Omental fat pad (tissue), 4 donors: ENCODE measurements at places on chromosomes 4 and X.

GRCh38 chr4:121943941-121944340, 7.9 kb downstream of the TRPC3 start:
- DNase-seq: no peak

DNA sequence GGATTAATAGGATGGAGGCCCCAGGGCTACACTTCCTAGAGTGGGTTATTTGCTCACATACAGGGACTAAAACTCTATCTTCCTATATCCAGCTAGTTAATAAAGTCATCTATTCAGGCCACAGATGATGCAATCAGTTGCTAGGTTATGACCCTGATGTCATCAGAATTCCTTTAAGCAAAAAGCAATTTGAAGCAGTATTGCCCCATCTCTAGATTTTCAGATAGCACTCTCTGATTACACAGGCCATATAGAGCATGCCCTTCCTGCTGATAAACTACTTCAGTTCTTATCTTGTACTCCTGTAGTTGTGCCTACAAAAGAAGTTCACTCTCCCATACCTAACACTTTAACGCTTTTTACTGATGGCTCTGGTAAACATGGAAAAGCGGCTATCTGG, 84.8 kb downstream of the TMEM144 start:
- DNase-seq: no peak

DNA sequence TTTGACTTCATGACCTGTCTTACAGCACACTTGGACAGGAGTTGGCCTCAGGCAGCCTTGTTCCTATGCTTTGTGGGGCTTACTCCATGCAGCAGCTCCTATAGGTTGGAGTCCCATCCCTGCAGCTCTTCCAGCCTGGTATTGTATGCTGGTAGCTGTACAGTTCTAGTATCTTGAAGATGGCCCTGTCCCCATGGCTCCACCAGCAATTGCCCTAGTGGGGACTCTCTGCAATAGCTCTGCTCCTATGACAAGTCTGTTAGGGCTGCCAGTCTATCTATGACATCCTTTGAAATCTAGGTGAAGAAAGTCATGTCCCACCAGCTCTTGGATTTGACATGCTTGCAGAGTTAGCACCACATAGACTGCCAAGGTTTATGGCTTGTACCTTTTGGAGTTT, 252.6 kb downstream of the ANTXR2 start:
- DNase-seq: no peak

GRCh38 chr4:138348055-138348454, 105.9 kb upstream of the SLC7A11 start:
- no peak for DNase-seq

DNA sequence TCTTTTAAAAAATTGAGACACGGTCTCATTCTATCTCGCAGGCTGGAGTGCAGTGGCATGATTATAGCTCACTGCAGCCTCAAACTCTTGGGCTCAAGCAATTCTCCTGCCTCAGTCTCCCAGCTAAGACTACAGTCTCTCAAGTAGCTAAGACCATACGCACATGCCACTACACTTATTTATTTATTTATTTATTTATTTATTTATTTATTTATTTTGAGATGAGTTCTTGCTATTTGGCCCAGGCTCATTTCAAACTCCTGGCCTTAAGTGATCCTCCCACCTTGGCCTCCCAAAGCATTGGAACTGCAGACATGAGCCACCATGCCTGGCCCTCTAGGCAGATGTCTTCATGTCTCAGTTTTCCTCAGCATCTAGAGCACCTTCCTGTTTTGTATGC, 482.2 kb downstream of the CFAP47 start:
- DNase-seq: no peak

DNA sequence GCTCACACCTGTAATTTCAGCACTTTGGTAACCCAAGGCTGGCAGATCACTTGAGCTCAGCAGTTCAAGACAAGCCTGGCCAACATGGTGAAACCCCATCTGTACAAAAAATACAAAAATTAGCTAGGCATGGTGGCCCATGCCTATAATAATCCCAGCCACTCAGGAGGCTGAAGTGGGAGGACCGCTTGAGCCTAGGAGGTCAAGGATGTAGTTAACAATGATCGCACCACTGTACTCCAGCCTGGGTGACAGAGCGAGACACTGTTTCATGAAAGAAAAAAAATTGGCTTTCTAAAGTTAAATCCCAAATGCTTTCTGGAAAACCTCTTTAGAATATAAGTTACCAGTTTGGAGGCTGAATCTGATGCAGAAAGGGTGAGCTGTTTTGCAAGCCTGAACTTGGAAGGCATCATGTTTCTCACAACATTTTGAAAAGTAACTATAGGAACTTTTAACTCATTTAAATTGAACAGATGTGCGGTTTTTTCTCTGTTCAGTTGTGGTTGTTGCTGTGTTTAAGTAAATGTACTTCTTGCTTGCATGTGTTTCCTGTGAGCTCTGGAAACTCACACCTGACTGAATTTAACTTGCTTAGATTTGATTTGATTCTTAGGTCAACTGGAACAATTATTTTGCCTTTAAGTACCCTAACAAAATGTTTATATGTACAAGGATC, 39.8 kb upstream of the TMEM131L start:
- no peak for DNase-seq

- no peak for DNase-seq
Observed at GRCh38 chrX:46381630-46382029, 163.6 kb downstream of the ZNF674 start.

DNA sequence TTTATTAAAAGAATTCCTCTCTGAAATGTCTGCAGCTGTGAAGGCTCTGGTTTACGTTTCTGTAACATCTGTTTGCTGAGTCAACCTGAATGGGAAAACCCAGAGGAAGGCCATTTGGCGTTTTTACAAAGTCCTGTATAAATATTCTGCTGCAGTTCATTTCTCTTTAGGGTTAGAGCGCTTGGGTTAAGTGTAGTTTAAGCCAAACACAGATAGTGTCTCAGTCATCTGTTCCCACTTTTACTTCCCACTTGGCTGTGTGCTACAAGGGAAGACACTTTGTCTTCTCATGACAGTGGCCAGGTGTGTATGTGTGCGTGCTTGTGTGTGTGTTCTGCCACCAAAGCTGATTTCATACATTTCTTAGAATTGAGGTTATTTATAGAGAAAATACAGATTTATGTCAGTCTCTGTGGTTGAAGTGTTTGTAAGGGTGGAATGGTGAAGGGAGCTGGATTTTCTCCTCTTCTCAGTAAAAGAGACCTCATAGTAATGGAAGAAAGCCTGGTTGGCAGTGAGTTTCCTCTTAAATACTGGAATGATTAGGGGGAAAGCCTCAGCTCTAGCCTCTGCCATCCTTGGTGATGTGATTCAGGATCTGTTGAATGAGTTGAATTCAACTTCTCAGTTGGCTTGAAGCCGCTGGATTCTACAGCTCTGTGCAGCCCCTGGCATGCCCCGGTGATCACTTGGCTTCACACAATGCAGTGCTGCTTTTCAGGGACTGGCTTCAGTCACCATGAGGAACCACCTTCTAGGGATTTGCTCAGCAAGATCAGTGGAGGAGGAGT, 50.6 kb downstream of the JADE1 start:
- DNase-seq: no peak

GRCh38 chr4:112897543-112897942, 151.9 kb upstream of the ANK2 start:
- DNase-seq: no peak

- DNase-seq: no peak
Observed at GRCh38 chr4:28360681-28361080, 1500.0 kb downstream of the STIM2 start.

GRCh38 chr4:95049551-95050233, 291.9 kb downstream of the BMPR1B start:
- DNase-seq: no peak

GRCh38 chr4:168831919-168832762, 177.9 kb downstream of the CBR4 start:
- DNase-seq: peak; percentile 73

DNA sequence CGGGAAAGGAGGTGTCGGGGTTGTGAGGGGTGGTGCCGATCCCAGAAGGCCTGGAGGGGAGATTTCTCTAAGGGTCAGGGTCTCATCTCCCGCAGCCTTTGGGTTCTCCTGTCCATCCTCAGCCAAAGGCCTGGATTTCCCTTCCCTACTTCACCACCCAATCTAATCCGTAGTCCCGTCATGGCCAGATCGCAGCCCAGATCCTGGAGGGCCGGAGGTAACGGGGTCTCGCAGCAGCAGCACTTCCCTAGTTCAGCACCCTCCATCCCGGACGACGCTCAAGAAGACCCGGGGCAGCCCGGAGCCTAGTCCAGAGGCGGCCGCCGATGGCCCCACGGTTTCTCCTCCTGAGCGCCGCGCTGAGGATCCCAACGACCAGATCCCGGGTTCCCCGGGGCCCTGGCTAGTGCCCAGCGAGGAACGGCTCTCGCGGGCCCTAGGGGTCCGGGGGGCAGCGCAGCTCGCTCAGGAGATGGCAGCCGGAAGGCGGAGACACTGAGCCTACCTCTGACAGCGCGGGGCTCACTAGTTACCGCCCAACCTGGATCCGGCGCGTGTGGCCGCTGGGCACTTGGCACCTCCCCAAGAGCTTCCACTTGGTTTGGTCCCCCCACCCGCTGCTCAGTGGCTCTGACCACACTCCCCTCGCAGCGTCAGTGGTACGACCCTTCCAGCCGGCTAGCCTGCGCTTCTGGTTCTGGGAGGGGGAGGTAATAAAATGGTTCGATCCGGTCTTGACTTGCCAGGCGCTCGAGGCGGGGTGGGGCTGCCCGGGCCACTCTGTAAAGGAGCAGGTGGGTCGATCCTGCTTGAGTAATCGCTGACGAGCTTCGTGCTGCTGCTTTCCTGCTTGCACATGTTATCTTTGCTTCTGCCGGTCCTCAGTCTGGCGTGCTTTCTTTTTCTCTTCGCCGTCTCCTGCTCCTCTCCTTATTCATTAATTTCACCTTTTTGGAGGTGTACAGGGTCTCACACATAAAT, 3.6 kb downstream of the MAGIX start:
- DNase-seq: no peak

DNA sequence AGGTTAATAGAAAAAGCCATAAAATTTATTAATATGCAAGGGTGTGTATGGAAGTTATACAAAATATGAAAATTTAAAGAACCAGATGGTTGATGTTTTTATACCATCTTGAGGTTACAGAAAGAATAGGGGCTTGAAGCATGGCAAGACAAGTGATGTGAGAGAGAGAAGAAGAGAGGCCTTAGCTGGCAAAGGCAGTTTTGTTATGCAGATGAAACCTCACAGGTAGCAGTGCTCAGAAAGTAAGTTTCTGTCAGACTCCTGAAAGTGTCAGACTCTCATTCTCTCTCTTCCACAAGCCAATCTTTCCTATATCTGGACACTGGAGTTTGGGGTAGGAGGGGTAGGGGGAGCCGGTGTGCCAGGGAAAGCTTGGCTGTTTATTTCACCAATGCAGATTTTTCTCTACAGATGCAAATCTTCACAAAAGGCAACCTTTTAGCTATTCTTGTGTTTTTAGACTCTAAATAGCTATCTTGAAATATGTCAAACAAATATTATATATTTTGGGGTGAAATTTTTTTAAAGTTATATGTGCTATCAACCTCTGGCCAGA, 124.5 kb downstream of the CFAP299 start:
- DNase-seq: no peak

GRCh38 chr4:121375262-121375661, 5.6 kb downstream of the QRFPR start:
- no peak for DNase-seq

GRCh38 chr4:55181010-55182005, 55.9 kb upstream of the KDR start:
- no peak for DNase-seq

DNA sequence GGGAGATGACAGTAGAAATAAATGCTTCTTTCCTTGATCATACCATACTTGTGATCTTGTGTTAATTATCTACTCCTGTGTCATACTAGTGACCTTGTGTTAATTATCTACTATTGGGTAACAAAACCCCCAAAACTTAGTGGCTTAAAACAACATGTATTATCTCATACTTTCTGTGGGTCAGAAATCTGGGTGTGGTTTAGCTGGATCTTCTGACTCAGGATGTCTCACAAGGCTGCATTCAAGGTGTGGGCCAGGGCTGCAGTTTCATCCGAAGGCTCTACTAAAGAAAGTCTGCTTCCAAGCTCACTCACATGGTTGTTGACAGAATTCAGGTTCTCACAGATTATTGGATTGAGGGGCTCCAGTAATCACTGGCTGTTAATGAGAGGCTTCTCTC, 70.3 kb upstream of the NDP start:
- DNase-seq: no peak

DNA sequence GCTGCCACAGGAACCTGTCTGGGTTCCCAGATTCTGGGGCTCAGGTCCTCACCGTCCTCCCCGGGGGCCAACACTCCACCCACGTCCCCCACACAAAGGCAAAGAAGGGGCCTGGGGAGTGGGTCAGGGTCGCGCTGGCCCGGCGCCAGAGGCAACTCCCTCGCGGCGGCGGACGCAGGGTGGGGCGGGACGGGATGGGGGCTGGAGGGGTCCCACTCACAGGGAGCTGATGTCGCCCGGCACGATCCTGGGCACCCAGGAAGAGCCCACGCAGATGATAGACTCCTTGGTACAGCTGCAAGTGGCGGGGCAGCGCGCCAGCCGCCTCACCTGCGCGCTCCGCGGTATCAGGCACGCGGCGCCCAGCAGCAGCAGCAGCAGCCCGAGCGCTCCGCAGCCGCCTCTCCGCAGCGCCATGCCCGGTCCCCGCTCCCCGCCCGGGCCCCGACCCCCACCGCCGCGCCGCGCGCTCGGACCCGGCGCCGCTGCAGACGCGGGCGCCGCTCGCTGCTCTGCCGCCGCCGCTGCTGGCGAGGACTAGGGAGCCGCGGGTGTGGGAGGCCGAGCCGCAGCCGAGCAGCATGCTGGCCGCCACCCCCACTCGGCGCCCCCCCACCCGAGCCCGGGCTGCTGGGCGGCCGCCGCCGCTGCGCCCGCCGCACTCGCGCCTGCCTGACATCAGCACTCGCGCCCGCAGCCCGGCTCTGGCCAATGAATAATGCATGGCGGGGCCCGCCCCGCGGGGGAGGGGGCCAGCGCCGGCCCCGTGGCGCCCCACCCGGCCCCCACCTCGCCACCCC, at the start of gene LGI2:
TSS of gene LGI2 (minus strand) at position 670 of the 800 bp plus-strand sequence. CDS start at position 417, 253 bp downstream.
- DNase-seq: no peak

DNA sequence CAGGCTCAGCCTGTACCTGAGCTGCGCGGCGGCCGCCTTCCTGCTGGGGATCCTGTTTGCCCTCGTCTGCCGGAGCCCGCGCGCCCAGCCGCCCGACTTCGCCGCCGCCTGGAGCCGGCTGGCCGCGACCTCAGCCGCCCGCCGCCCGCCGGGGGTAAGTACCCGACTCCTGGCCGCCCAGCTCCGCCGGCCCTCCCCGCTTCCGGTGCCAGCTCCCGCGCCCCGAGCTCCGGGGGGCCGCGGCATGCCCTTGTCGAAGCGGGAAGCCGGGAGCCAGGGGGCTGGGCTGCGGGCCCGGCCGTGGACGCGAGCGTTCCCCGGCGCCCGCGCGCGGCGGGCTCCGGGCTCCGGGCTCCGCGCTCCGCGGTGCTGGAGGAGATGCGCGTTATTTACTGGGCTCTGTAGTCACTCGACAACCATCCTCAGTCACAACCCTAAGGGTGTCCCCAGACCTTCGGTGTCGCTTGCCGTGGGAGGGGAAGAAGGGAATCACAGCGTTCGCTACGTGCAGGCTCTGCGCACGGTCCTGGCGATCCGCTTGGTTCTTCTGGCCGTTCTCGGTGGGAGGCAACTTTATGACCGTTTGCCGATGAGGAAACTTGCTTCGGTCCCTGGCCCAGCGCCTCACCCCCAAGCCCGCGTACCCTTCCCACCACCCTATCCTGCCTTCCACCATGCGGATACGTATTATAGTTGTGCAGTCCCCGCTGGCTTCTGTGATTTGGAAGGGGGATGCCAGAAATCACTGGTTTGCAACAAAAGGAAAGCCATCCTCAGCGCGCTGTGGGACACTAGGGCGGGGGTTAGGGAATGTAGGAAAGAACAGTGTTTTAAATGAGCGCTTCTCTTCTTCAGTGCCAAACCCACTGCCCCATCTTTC, 944 bp downstream of the SNX25 start:
- no peak for DNase-seq

GRCh38 chrX:105109936-105110335, 110.6 kb downstream of the TEX13A start:
- DNase-seq: no peak
